ENCODE measurements at places on chromosomes 3 and 15.

DNA sequence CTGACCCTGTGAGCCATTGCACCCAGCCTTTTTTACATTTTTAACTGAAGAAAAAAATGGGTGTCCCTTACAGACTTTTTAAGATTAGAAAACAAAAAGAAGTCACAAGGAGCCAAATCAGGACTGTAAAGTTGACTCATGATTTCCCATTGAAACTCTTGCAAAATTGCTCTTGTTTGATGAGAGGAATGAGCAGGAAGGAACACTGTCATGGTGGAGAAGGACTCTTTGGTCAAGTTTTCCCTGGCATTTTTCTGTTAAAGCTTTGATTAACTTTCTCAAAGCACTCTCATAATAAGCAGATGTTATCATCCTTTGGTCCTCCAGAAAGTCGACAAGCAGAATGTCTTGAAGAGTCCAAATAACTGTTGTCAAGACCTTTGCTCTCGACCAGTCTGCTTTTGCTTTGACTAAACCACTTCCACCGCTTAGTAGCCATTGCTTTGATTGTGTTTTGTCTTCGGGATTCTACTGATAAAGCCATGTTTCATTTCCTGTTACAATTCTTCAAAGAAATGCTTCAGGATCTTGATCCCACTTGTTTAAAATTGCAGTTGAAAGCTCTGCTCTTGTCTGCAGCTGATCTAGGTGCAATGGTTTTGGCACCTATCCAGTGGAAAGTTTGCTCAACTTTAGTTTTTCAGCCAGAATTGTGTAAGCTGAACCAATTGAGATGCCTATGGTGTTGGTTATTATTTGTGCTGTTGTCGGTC lies 369.4 kb downstream of the MAGI1 start:
- DNase-seq, result no peak

- no peak for DNase-seq
Measured at GRCh38 chr15:65038428-65038827, 6.8 kb upstream of the SLC51B start.

DNA sequence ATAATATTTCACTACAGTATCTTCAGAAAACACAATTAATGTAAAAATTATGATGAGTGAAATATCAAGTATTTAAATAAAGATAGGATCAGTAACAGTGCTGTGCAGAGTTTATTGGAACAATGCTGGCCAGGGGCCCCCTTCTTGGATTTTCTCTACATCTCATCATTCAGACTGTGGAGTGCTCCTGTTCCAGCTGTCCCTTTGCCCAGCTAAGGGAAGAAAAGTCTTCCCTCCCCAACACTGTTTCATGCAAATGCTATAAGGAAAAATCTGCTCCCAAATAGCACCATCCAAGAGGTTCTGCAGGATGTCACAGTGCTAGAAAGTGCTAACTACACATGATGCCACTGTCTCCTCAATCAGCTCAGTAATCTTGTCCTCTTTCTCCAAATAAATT lies 64.5 kb downstream of the RPL39L start:
- DNase-seq, result no peak

DNA sequence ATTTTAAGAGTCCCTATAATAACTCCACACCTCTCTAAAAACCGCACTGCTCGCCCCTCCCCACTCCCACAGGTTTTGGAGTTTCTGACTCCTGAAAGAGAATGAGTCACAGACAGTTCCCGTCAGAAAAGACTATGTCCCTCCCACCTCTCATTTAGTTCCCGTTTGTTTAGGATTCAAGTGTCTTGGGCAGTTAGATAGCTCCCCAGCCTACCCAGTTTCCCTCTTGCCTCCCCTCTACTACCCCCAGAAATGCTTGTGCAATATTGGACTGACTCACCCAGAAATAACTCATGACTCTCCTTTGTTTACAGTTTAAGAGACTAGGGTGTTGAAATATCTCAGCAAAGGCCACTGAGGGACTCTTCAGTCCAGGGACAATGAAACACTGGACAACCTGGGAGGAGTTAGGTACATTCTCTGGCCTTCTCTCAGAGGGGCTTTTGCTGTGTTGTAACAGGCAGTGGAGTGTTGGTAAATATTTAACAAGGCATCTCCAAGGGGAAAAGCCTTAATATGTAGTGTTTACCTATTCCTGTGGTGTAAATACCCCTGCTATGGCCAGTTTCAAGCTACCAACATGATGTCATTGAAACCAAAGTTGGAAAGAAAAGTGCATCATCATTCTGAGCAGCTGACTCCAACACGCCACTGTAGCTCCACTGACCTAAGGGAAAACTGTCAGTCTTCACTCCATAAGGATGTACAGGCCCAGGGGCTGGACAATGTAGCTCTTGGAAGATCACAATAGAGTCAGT lies 96.1 kb upstream of the CHD2 start:
- peak; percentile 78 for DNase-seq

DNA sequence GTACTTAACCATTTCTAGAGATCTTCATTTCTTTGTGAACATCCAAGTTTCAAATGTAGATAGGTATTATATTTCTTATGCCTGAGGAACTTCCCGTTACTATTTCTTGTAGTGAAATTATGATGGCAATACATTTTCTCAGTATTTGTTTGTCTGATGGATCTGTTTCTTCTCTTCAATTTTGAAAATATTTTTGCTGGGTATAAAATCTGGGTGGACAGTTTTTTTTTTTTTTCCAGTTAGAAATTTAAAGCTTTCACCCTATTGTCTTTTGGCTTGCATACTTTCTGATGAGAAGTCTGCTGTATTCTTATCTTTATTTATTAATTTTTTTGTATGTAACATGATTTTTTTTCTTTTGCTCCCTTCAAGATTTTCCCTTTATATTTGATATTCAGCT lies 175.8 kb downstream of the SV2B start:
- no peak for DNase-seq

DNA sequence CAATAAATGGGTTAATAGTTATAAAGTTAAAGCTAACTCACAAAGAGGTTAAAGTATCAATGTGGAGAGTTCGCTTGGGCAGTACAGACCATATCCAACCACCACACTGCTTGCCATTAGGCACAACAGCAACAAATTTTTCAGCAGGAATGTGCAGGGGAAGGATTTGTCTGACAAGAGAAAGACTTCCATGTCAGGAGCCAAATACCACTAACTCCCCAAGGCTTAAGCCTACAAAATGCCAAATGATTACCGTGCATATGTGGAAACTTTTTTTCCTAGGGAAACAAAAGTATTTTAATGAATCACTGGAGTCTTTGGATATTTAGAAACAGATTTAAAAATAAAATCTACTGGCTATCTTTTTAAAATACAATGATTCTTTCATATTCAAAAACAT lies 8.1 kb downstream of the VGLL3 start:
- no peak for DNase-seq

DNA sequence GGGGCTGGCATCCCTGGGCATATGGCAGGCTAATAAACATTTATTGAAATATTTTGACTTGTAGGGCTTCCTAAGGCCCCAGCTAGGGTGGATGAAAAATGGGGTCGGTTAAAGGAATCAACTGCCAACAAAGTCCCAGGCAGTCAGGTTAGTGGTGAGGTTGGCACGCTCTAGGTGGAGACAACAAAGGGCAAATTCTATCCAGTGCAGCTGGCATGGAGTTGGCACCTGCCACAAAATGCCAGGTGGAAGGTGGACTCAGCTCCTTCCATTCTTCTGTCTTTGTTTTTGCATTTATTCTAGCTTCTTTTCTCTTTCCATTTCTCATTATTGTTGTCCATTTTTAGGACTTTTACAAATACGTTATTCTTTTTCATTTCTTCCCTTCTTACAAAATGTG lies 31.0 kb downstream of the LCMT2 start:
- no peak for DNase-seq

DNA sequence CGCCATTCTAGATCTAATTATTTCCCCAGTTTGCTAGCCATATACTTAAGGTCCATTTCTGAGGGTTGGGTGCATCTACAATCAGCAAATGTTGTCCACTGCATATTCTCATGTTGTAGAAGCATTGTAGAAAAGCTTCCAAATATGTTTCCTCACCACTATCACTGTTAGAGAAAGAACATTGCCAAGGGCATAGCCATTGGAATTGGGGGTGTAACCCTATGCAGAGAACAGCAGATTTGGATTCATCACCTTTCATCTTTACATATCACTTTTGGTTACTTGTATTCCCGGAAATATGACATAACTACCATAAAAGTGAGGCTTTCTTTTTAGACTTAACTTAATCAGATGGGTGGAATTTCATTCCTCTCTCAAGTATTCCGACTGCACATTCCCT lies 203.6 kb downstream of the LSAMP start:
- DNase-seq, result no peak

DNA sequence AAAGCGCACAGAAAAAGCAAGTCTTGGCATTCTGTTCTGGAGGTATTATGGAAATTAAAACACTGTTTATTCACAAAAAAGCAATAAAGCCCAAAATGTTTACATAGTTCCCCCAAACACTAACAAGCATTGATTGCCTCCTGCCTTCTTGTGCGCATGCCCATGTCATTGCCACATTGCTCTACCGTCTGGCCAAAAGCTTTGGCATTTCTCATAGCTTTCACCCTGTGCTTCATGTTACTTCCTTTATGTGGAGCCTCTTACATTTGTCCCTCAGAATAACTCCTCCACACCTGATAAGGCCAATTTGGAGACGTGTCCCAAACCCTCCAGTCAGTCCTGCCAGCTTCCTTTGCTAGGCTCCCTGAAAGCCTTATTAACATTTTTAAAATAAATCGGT lies 680.8 kb downstream of the GBE1 start:
- no peak for DNase-seq

GRCh38 chr15:70410371-70410985 lies 312.8 kb upstream of the TLE3 start:
- no peak for DNase-seq

DNA sequence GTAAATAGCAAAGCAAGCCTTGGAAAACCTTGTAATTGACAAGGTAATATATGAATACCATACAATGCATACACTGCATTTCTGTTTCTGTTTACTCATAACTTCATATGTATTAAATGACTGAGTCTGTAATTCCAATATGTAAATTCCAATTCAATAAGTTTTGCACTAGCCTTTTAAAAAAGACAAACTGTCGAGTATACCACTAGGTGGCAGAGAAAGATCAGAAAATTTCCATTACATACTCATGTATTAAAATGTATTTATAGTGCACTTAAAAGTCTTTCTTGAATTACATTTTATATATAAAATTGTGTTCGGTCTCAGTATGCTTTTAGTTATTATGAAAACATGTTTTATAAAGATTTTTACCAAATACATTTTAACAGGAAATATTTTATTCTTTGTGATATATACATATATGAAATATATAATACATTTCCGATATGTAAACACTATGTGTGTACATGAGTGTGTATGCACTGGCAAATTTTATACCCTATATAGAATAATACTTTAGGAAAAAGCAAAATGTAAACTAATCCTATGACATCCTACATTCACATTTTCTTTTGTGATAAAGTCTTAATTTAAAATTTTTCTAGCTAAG lies 216.8 kb downstream of the VGLL3 start:
- no peak for DNase-seq

DNA sequence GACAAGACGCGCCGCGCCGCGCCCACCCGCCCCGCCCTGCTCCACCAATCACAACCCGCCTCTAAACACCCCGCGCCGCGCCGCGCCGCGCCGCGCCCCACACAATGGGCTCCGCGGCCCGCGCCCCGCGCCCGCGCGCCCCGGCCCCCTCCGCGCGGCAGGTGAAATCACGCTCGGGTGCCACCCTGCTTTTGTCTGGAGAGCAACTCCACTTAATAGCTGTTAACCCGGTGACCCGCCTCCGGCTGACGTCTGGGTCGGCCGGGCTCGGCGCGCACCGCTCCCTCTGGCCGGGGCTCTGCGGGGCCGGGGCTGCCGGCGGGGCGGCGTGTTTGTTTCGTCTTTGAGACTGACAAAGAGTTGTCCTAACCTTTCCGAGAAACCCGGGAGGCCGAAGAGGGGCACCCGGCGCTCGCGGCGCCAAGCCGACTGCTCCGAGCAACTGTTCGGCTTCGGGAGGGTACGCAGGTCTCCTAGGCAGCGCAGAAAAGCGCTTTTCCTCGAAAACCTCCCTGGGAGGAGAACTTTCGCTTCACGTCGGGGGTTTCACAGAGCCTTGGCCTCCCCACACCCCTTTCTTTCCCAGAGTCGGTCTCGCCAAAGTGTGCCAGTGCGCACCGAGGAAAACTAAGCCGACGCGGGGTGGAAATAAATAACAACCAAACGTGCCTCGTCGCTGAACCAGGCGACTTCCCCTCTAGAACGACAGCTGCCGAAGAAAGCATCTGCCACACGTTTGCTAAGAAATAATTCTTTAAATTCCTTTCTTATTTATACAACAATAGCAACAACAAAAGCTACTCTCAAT lies 518.4 kb downstream of the FOXP1 start:
- DNase-seq, result no peak

Measured in activated CD4-positive, alpha-beta T cell treated with anti-CD3 and anti-CD28 coated beads, Interleukin-2, amount 50 U/mL, for 24 hours (primary cell).